HuH-7 (cell line): ENCODE measurements at places on chromosomes 4 and X.

GRCh38 chrX:30577362-30577991 lies at the start of gene TASL:
TASL (minus strand) TSS chrX:30577766; CDS start chrX:30560355, 17,411 bp downstream.
- no peak for DNase-seq

GRCh38 chrX:122565952-122566351 lies 618.1 kb upstream of the GRIA3 start:
- no peak for DNase-seq

DNA sequence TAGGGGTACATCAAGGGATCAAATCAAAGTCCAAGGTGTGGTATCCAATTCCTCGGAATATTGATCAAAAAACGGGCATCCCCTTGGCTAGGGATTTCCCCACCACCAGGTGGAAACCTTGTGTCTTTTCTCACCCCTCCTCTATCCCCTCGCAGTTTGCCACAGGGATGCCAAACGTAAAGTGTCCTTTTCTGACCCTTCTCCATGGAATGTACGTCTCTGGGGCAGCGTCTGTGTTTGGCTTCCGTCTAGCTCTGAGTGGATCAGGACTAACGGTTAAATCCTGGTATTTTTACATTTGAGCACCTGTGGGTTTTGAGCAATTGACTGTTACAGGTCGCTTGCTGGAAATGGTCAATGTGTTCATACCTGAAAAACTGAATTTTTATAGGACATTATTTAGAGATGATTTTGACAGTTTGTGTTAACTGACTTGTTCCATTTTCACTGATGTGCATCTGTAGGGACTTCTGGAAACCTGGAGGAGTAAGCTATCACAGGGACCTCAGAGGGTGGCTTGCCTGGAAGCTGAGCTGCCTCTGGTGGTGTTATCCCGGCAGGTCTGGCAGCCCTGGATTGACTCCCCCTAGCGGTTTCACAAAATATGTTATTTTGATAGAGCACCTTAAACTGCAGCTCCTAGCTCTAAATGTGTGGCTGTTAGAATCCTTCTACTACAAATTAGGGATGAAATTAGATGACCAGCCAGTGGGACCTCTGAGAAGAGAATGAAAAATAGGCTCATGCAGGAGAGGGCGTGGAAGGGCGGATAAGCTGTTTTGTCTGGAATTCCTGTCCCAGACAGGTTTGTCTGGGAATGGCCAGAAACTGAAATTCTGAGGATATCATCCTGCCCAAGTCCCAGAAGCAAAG lies 8.8 kb upstream of the MGST2 start:
- peak; percentile 64 for DNase-seq

- DNase-seq, result no peak
Observed at GRCh38 chr4:131408102-131408501, 1741.0 kb upstream of the PCDH10 start.

- no peak for DNase-seq
Observed at GRCh38 chrX:43835559-43835958, 46.7 kb downstream of the MAOB start.

DNA sequence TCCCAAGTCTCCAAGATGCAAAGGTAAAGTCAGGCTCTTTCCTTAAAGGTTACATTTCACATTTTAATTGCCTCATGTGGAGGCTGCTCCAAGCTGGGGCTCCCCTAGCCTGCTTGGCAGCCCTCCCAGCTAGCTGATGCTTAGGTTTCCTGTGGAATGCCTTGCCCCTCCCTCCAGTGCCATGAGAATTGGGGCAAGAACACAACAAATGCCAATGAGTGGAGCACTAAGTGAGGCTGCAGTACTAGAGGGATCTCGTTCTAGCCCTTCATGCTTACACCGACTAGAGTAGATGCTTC lies 597.7 kb downstream of the MID1IP1 start:
- no peak for DNase-seq

- no peak for DNase-seq
Observed at GRCh38 chrX:110759785-110760184, 35.8 kb downstream of the CHRDL1 start.

DNA sequence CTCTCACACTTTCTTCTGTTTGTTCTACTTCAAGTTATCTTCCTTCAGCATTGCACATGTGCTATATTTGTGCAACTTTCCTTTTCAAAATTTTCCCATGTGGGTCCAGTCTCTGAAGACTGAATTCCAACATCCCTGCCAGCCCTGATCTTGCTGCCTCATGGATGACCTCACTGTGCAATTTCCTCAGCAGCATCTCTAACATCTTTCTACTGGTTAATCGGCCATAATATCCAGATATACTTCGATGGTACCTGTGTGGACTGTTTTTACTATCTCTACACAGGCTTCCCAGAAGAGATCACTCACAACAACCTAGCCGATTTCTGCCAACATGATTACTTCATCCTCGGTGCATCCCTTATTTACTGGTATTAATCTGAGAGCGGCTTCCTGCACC lies 41.5 kb downstream of the GPM6A start:
- DNase-seq, result no peak

- no peak for DNase-seq
Observed at GRCh38 chrX:133417364-133417763, 2.1 kb upstream of the GPC4 start.

DNA sequence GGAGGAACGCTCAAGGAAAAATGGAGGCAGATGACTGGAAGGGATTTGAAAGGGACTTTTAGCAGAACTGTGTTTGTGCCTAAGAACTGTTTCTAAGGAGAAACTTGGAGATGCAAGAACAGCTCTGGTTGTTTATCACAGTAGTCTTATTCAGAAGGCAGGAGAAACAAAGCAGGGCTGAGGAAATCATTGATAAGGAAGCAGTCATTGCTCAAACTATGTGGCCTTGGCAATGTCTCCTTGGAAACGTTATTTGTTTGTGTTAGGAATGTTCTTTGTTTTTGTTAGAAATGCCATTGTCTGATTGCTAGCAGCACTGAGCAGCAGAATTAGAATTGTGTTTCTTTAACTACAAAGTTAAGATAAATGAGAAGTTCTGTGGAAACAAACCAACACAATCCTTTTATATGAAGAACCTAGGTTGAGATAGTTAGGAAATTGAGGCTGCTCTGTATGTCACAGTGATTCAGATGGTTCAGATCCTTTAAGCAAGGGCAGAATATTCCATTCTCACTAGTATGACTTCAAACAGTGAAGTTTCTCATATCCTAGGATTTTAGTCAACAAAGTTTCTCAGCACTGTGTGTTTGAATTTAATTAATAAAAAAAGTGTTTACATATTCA lies 1191.3 kb upstream of the IGFBP7 start:
- DNase-seq, result no peak

DNA sequence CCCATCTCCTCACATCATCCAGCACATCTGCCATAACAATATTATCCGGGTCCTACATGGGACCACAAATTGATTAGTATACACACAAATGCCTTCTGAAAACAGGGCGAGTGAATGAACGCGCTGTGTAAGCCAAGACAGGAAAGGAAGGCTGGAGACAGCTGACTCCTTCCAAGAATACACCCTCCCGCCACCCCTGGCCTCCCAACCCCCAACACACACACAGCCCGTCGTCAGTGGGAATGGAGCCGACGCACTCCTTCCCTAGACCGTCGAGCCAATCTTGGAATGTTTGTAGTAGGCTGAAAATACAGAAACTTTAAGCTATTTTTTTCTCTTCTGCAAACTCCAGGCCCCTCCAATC lies 319 bp upstream of the MAGEH1 start:
- DNase-seq, result no peak

- DNase-seq, result peak; percentile 53
Observed at GRCh38 chr4:827209-828081, 1.5 kb upstream of the CPLX1 start.

DNA sequence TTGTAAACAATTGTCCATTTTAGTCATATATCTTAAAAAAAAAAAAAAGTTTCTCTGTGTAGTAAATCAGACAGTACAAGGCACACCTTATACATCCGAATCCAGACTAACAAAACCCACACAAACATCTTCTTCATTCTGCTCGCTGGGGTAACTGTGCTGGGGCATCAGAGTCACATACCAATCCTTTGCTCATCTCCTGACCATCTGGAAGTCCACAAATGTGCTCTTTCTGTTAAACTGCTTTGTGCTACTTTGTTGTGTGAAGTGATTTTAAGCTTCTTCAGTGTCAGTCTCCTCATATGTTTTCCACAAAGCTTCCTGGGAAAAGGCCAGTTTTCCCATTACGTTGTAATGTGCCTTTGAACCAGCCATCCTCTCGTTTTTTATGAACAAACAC lies 86.2 kb upstream of the CBR4 start:
- no peak for DNase-seq

GRCh38 chr4:10094841-10095240 lies 21.8 kb downstream of the WDR1 start:
- no peak for DNase-seq

- no peak for DNase-seq
Observed at GRCh38 chrX:38886112-38886511, 84.9 kb downstream of the MID1IP1 start.

DNA sequence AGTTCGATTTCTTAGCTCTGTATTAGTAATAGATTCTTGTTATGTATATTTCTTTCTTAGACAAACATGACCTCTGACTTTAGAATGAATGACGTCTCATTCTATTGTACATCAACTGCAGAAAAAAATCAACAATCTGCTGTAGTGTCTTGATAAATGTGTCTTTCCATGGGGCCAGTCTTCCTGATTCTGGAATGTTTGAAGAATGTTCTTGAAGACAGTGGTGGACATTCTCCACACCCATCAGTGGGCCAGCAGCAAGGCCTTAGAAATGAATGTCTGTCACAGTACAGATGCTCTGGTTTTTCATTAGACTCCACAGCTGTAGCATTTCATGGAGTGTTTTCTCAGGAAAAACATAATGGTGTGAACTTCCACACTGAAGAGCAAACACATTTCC lies 63.2 kb upstream of the FAM47B start:
- DNase-seq, result no peak

DNA sequence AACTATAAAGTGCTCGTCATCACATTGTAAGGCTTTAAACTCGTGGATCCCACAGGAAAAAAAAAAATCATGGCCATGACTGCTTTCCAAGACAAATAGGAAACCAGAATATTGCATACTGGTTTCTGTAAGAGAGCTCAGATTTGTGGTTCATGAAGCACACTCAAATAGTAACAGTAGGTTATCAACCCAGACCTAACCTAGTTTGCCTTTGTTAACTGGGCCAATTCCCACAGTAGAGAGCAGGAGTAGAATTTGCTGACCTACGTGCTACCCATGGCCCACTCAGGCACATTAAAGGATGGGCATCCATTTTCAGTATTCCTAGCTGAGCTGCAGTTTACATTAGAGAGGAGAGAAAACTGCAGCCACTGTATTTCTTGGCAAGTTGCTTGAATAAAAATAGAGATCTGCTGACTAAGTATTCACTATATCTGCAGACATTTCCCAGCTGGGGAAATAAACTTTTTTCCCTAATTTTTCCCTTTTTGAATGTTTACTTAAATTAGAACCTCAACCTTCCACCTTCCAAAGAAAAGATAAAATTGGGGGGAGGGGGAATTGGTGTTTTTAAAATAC lies 218.5 kb downstream of the SPANXN3 start:
- no peak for DNase-seq

DNA sequence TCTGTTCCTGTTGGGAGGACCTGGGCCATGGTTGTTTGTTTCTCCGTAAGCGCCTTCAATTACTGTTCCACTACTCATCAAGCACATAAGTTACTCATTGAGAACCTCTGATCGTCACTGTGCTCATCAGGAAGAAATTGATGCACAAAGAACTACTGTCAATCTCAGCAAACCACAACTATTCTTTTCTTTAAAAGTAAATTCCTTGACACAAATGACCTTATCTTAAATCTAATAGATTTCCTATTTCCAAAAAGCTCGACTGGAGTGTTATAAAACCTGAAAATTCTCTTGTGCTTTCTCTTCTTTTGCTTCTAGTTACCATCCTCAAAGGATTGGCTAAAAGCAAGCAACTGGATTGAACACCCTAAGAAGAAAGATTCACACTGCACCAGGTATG lies at the start of gene MUC7:
TSS of gene MUC7 (plus strand) at position 301 of the 400 bp plus-strand sequence. CDS start 1,825 bp downstream, outside the sequence.
- DNase-seq, result no peak
